ENCODE measurements at places on chromosomes 16 and 17. TPM values are rescaled to one million over a fixed set of nuclear protein-coding genes. Genes with fewer than 3 reads are reported as not detected.

The LITAFD gene
- not detected for total RNA-seq

The CDH15 gene
- total RNA-seq: 0.05 TPM

The EVPLL gene
- total RNA-seq: not detected

DNA sequence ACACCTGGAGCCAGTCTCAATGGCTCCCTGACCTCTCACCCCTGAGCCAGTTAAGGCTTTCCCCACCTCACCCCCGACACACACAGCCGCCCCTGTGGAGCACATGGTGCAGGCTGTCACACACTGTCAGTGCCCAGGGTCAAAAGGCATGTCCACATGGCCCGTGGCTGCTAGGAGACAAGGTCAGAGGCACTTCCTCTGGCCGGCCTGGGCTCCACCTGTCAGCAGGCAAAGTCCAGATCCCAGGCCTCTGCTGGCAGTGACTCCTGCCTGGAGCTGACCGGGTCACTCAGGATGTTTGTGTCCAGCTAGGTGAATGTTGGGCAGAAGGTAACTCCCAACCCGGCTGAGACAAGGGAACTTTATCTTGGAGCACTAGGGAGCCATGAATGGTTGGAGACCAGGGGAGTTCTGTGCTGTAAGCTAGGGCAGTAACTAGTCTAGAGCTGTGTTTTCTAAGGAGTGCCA, 6.0 kb downstream of the SREBF1 start:
- DNase-seq: no peak

GRCh38 chr17:1511290-1511689, 5.1 kb downstream of the INPP5K start:
- no peak for DNase-seq

GRCh38 chr17:33968350-33969044, 286.6 kb upstream of the CCL2 start:
- no peak for DNase-seq

DNA sequence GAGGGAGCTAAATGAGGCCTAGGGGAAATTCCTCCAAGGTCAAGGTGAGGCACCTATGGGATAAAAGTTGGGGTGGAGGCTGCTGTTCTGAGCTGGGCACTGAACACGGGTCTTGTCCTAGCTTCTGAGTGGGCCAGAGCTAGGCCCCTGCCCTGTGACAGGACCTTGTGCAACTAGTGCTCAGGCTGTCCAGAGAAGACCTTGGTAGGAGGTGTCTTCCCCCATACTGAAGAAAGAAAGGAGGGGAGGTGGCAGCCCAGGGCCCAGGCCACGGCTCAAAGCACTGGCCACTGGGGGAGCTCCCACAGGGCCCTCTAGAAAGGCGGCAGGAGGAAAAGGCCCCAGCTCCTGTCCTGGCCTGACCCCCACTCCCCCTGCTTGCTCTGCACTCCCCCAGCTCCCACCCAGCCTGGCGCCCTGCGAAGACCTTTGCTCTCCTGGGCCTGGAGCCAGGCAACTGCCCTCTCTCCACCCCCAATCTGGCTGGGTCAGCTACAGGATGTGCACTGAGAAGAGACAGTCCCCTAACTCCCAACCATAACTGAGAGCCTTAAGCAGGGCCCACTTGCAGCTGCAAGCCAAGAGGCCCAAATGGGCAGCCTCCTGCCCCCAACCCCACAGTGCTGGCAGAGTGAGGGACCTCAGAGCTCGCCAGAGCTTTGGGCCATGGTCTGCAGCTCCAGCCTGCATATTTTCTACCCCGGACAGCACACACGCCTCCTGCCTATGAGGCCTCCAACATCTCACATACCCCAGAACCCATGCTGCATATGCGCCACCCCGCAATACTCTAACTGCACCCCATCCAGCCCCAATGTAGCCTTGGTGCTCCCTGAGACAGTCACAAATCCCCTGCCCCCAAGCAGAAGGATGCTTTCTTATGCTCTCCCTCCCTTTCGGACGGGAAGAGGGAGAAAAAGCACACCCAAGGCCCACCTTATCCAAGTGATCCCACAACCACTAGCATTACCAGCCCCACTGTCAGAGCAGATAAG, 15.3 kb downstream of the HSD11B2 start:
- no peak for DNase-seq

Data from SJSA1 (cell line).